ENCODE measurements at places on chromosomes 7 and 10. TPM values are rescaled to one million over a fixed set of nuclear protein-coding genes. Genes with fewer than 3 reads are reported as not detected.

DNA sequence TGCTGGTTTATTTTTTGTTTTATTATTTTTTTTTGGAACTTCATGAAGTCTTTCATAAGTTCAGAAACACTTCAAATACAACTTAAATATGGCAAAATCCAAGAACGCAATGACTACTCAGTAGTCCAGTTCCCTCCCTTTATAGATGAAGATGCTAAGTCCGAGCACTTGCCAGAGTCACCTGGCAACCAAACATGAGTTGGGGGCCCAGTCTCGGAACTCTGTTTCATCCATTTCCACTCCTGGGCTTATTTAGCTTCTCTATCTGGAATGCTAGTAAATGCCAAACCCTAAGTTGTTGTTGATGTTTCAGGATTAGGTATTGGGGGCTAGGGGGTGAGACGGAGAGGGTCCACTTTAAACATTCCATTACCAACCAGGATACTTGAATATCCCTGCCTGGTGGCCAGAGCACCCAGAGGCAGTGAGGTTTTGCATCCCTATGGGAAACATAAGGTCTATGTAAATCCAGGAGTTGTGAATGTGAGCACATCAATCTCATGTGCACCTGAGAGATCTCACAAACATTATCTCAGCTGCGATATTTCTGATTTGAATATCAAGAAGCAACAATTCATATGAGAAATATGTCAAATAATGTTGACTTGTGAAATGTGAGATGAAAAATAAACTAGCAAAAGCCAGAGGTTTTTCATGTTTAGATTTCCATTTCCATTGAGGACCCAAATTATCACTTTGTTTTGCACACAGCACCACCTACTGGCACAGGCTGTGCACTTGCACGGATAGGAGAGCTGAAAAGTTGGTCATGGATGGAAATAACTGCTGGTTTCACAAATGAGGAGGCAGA lies 129.3 kb downstream of the PKD1L1 start:
- DNase-seq = peak; percentile 66

- no peak for DNase-seq
These were observed 127.3 kb downstream of the CUL2 start for GRCh38 chr10:34962866-34963265.

DNA sequence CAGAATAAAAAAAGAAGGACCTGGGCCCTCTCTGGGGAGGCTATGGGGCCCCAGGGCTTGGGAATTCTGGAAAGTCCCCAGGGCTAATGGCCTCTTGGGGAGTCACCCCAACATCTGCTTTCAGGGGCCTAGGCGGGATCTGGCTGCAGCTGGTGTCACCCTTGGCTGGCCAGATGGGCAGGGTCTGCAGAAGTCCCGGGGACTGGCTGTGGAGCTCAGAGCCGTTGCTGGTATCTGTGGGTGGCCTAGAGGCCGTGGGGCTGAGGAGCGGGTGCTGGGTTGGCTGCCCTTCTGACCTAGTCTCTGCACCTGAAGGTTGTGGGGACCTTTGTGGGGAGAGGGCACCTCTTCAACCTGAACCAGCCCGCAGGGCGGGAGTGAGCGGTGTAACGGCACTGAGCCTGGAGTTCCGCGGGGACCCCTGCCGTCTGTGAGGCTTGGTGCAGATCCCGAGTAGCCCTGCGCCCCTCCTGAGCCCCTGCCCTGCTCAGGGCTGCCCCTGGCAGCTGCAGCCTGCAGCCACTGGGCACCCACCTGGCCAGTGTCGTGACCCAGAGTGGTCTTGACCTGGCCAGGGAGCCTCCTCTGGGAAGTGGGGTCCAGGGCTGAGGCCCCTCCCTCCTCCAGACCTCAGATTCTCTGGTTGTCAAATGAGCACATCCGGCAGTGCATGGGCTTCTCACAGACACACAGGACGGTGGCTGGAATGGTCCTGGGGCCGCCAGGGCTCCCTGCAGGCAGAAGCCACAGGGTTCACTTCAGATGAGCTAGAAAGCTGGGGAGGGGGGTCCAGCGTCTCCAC lies 51.5 kb downstream of the UNCX start:
- DNase-seq = no peak

NYAP1 gene
- total RNA-seq = 1.2 TPM

ELFN1 gene
- 1.4 TPM for total RNA-seq

FZD8 gene
- total RNA-seq = 9.4 TPM

All from mucosa of gallbladder (tissue), 1 donor.